ENCODE measurements at places on chromosomes 4 and X.
A peak's percentile ranks its signal among the peaks of the same experiment; 100 is the strongest.

DNA sequence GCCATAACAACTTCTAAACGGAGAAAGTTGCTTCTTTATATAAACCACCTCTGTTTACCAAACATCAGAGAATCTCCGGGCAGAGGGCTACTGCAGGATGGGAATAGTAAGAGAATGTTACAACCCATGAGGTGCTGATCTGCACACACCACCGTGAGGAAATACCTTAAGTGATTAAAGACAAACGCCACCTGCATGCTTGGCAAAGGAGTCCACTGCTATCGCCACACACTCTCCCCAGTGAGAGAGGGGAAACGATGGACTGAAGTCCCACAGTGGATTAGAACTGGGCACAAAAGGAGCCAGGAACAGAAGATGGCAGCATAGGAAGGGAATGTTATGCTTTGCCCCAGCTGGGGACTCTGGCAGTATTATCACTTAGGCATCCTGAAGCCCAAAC lies 15.6 kb downstream of the MAML3 start:
- DNase-seq: no peak

GRCh38 chr4:1565598-1566295 lies 118.4 kb downstream of the FAM53A start:
- DNase-seq: no peak

DNA sequence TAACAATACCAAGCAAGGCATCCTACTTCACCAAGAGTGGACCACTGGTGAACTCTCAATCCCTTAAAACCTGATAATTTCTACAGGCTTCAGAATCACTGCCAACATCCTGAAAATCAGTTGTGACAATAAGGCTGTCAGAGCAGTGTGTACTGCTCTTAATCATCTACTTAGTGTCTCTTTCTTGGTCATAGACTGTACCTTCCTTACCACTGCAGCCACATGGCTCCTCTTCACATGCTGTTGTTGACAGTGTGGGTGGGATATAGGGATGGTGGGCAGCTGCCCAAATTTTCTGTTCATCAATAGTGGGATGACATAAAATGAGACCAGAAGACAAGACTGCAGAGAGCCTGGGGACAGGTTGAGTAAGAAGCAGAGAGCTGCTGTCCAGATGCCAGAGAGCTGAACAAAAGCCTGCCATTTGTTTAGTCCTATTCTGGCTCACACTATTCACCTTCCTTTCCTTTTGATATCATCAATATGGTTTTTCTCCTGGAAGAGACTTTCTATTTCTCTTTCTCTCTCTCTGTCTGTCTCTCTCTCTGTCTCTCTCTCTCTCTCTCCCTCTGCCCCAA lies 178.9 kb downstream of the MGST2 start:
- DNase-seq: no peak

DNA sequence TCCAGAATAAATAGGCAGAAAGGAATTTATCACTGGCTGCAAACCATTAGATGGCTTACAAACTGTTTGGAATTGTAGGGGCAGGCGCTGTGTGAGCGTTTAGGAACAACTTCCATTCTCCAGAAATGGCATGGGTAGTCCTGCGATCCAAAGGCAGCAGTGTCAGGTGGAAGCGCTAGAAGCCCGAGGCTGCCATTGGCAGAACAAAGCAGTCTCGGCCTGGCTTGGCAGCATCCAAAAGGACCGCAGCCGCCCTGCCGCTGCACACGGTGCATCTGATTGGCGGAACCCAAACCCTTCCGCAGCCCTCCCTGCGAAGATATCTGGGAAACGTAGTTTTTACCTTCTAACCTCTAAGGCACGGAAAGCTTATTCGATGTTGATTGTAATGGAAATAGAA lies 23.6 kb upstream of the YTHDC1 start:
- DNase-seq: peak; percentile 69

DNA sequence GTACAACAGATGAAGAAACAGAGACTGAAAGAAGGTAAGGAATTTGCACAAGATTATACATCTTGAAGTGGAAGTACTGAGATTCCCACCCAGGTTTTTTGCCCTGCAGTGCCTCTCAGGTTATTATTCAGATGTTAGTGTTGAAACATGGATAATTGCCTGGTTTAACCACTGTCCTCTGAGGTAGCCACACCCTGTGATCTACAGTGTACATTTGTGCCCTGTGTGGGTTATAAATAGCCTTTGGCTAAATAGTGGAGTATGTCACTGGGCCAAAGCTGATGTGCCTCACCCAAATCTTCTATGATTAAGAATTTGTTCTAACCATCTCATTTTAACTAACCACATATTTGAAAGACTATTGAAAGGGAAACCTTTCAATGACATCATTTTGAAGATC lies 5.4 kb upstream of the ASB5 start:
- DNase-seq: no peak

DNA sequence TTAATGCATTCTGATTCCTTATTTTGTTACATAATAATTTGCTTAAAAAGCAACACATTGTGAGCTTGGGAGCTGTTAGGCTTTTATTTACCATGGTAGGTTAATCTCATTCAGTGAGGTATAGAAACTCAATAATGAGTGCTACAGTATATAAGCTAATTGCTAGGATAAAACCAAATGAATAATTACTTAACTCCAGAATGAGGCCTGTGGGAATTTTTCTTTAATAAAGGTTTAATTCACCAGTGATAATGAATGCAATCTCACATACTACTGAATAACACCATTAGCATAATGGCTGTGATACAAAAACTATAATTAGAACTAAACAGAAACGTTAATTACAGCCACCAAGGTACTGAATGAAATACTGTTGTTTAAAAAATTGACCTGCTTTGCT lies 326.3 kb downstream of the IQCM start:
- no peak for DNase-seq

DNA sequence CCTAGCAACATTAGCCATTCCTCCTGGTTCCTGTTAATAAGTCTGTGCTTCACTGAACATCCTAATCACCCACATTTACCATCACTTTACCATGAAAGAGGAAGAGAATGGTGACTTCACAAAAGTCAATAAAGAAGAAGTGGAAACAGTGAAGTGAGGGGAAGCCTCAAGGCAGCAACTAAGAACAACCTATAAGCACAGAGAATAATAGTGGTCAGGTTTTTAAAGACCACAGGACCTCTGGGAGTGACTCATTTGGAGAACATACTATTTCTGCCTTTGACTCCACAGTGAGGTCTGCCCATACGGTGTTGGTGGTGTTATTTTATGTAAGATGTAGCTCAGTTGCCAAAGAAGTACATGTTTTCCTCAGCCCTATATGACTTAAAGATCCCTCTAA lies 86.0 kb upstream of the TET2 start:
- DNase-seq: peak; percentile 90

DNA sequence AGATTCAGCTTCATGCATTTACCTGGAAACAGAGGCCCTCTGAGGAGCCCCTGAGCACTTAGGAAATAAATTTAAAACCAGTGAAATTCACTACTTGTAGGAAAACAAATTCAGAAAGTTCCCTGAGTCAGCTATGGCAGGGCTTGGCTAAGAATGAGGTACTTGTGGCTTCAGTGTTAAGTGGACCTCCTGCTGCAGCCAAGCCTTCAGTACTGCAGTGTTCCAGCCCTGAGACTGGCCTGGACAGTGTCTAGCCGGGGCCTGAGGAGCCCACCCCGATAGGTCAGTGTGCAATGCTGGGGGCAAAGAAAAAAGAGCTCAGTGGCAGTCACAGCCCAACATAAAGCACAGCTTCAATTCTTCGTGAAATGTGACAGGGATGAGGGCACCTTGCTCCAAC lies 41.9 kb downstream of the F11 start:
- no peak for DNase-seq

DNA sequence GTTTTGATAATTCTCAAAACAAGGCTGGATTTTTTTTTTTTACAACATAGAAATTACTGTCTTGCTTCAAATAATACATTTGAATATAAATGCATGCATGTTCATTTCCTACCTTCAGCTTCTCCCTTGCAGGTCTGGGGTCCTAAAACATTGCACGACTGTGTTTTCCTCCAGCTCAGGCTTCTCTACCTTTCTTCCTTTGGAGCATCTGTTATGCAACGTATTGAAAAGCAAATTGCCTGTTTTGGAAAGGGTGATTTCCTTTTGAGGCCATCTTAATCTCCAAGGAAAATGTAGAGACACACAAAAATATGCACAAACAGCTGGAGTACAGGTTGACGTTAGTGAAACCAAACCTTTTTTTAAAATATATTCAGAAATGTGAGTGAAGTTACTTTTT lies 115.6 kb upstream of the TLL1 start:
- DNase-seq: no peak

DNA sequence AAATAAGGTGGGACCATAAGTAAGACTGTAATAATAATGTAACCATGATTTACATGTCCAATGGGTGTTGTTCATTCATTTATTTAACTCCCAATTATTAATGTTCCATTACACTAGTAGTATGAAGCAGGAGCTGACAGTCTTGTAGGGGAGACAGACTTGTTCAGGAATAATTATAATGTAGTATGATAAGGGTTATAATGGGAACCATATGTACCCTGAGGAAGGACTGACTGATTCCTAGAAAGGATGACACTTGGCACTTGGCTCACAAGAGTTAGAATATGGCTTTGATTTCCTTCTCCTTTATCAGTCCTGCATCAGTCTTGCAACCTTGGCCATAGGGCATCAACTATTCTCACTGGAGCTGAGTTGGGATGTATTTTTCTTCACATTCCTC lies 24.2 kb downstream of the PCDH7 start:
- no peak for DNase-seq

GRCh38 chrX:151899622-151900021 lies 13.1 kb upstream of the MAGEA4 start:
- no peak for DNase-seq

GRCh38 chrX:136395271-136395670 lies 92.5 kb upstream of the BRS3 start:
- no peak for DNase-seq

- no peak for DNase-seq
These were observed 134.4 kb downstream of the PCDH7 start for GRCh38 chr4:30854531-30854930.

DNA sequence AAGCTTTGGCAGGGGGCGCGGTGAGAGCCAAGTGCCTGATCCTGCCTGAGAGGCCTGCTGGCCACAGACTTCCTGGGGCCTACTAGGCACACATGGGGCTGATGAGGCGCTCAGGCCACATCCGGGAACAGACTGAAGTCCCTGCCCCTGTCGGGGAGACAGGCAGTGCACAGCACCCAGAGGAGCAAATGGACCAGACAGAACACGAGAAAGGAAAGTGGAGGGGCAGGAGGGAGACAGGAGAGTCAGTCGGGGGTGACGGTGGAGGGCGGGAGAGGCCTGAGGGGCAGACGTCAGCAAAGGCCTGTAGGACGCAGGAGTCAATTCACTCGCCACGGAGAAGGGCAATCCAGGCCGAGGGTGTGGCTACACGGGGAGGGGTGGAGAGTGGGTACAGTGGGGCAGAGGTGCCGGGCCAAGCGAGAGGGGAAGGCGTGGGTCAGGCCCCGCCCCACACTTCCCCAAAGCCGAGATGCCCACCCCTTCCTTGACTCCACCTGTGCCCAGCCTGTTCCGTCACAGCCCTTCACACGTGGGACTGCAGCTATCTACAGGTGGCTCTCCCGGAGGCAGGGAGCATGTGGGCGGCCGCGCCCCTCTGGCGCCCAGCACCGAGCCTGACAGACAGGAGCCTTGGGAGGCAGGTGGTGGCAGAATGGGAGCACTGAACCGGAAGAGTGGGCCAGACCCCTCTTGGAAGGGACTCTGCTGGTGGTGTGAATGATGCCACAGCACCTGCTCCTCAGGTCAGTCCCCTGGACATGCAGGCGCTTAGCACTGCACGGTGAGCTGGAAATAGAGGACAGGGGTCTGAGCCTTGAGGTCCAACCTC lies 20.5 kb downstream of the NOP14 start:
- DNase-seq: no peak

DNA sequence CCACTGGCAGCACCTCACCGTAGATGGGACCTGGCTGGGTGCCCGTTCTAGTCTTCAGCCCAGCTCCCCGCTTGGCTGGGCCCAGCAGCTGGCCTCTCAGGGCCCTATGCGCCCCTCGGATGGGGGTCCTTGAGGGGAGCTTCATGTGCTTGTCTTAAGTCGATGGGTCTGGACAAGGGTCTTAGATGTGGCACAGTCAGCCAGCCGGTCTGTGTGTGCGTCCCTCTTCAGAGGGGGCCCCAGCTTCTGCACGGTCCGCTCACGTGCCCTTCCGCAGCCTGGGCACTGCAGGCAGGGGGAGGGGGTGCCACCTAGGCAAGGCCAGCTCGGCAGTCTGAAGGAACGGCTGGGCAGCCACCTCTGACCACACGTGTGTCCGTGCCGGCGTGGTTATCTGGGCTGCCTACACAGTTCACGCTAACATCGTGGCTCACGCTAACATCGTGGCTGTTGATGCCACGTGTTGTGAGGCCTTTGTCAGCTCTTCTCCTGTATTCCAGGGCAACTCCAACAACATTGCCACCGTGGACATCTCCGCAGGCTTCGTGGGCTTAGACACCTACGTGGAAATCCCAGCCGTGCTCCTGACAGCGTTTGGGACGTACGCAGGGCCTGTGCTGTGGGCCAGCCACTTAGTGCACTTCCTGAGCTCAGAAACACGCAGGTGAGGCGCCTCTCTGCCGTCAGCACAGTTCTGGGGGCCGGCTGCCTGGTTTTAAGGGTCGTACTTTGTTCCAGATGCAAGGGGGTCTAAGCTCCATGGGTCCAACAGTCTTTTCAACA lies 34.5 kb downstream of the PIGG start:
- DNase-seq: no peak

GRCh38 chrX:97168646-97169045 lies 284.9 kb downstream of the RPA4 start:
- DNase-seq: no peak

All from activated CD4-positive, alpha-beta T cell treated with anti-CD3 and anti-CD28 coated beads, Interleukin-2, Interleukin-4, amounts not matched to agents 100 ng/mL and 50 ng/mL, durations not matched to agents 16 hours and 8 hours (primary cell).